ENCODE measurements at places on chromosomes 1 and 21. TPM values are rescaled to one million over a fixed set of nuclear protein-coding genes. Genes with fewer than 3 reads are reported as not detected.
A peak's percentile ranks its signal among the peaks of the same experiment; 100 is the strongest.

The PRAMEF11 gene
- total RNA-seq = not detected

The GALNT2 gene
- total RNA-seq = 29.7 TPM

The PGLYRP4 gene
- total RNA-seq = 0.74 TPM

DNA sequence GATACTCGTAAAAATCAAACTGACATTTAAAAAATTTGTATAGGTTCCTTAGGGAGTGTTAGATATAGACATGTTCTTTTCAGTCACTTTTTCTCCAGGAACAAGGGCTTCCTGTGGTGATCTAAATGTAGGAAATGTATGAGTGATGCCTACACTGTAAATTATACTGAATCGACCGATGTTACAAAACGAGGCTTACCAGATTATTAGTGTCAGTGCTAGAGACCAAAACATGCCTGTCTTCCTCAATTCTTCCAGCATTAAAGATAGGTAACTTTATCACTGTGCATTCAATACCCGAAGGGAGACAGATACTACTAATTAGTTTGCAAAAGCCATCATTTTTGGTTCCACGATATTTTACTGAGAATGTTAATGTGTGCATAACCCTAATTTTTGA is 86.1 kb downstream of the BRINP3 start:
- no peak for DNase-seq

DNA sequence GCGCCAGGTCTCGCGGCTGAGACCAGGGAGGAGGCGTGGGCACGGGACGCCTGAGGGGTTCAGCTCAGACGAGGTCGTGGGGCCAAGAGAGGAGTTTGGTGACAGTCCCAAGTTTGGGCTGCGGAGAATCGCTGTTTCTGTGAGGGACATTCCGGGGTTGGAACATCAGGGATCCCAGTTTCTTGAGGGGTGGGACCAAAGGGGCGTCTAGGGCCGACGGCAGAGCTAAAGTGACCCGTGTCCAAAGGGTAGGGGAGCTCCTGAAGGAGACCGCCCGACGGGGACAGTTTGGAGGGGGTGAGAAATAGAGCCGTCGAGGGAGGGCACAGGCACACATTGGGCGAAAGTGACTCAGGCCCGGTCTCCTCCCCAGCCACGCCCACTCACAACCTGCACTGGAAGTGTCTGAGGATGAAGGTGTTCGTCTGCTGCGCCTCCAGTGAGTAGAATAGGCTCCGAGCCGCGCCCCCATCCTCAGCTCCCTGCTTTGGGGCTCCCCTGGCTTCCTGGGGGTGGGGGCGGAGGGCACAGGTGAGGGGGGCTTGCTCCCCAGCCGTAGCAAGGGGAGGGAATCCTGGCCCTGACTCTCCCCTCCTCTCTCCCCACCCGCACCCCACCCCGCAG is 7.0 kb downstream of the EFNA3 start:
- no peak for DNase-seq

The ATAD3C gene
- 1.1 TPM for total RNA-seq

The CYP4A11 gene
- total RNA-seq = 0.13 TPM

- DNase-seq = no peak
These were observed 16.9 kb downstream of the TCEANC2 start for GRCh38 chr1:54070171-54070837.

DNA sequence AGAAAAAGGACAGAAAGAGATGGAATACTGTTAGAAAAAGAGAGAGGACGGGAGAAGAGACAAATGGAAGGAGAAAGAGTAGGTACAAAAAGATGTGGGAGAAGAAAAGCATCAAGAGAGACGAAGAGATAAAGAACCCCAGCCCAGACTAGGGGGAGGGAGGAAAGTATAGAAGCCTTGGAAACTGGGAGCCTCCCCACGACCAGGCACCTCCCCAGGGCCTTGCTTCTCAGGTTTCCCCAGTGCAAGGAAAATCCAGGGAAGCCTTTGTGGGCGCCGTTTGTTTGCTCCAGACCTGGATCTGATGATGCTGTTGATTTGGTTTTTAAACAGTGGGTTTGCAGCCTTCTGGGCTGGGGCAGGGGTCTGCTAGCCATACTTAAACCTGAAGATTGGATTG is 15.2 kb upstream of the ALX3 start:
- DNase-seq = no peak

The TFAP2E gene
- 0.93 TPM for total RNA-seq

GRCh38 chr21:34122047-34122446 is 48.7 kb downstream of the MRPS6 start:
- no peak for DNase-seq

DNA sequence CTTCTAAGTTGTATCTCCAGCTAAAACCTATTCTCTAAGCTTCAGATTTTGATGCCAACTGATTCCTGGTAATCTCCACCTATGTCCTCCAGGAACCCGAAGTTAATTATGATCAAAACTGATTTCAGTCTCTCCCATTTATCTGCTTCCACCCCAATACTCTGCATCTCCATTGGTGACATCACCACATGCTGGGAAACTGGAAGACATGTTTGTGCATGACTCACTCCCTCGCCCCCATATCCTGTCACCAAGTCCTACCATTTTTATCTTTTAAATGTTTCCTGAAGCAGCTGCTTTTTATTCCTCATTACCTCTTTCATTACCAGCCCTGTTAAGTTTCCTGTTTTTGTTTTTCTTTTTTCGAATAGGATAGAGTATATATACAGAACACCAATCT is 228.5 kb downstream of the LRRC40 start:
- no peak for DNase-seq

- no peak for DNase-seq
These were observed 178.8 kb upstream of the NFIA start for GRCh38 chr1:60903591-60903990.

GRCh38 chr21:17819877-17820229 is 697 bp upstream of the C21orf91 start:
- DNase-seq = no peak

The PYCR2 gene
- 77.2 TPM for total RNA-seq

- DNase-seq = peak; percentile 27
These were observed 76.1 kb downstream of the C21orf91 start for GRCh38 chr21:17742940-17743592.

GRCh38 chr1:15959827-15960446 is 16.0 kb downstream of the ZBTB17 start:
- DNase-seq = no peak

GRCh38 chr1:4593106-4593505 is 61.3 kb upstream of the AJAP1 start:
- no peak for DNase-seq

- DNase-seq = no peak
These were observed 111.8 kb upstream of the ADAR start for GRCh38 chr1:154719586-154720327.

The DNM3 gene
- total RNA-seq = 0.08 TPM

GRCh38 chr1:43199093-43199726 is 27.1 kb downstream of the CFAP57 start:
- peak; percentile 88 for DNase-seq

DNA sequence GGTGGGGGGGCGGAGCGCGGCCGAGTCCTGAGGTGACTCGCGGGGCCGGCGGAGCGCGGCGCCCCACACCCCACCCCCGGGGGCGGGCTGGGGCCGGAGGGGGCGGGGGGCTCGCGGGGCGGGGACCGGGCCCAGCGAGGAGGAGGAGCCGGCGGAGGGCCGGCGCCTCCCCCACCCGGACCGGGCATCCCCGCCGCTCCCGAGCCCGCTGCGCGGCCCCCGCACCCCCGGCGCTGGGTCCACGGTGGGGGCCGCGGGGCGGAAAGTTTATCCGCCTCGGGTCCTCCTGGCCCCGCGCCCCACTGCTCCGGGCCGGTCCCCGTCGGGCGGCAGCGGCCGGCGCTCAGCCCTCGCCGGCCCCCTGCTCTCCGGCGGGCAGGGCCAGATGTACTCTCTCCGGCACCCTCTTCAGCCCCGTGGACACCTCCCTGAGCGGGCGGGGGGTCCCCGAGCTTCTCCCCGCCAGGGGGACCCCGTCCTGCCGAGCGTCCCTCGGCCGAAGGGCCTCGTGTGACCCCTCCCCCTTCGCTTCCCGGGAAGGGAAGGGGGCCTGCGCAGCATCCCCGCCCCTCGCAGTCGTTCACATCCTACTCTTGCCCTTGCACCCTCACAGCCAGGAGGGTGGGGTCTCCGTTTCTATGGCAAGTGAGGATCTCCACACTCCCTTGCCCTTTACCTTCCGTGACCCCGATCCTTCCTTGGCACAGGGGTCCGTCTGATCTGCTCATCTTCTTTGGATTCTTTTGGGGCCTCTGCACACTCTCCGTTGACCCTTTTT is 663 bp downstream of the CAMTA1 start:
- DNase-seq = no peak

The PDPN gene
- not detected for total RNA-seq

DNA sequence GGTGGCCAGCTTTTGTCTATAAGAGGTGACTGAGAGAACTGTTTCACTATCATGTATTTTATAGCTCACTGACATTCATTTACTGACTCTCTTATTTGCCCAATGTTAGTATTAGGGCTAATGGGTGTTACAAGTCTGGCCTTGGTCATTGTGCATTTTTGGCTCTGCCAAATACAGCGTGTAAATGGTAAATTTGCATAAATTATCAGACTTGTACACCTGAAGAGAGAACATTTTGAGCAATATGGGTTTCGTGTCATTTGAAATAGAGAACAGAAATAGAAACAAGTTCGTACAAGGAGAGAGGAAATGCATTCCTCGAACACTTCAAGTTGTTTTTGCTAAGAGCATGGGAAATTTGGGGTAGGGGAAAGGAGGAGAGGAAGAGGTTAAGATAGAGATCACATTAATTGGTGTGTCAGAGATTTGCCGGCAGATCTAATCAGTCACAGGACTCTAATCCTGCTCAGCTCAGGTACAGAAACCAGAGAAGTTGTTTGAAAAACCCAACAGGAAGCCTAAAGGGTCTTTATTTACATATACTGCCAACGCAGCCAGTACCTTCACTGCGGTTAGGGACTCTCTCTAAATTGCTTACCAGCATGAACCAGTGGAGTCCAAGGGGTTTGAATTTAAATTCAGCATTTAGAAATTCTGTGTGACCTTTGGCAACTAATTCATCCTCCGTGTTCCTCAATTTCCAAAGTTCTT is 261.5 kb downstream of the GPATCH2 start:
- peak; percentile 33 for DNase-seq

- no peak for DNase-seq
These were observed 133.2 kb upstream of the BARHL2 start for GRCh38 chr1:90850181-90850897.

DNA sequence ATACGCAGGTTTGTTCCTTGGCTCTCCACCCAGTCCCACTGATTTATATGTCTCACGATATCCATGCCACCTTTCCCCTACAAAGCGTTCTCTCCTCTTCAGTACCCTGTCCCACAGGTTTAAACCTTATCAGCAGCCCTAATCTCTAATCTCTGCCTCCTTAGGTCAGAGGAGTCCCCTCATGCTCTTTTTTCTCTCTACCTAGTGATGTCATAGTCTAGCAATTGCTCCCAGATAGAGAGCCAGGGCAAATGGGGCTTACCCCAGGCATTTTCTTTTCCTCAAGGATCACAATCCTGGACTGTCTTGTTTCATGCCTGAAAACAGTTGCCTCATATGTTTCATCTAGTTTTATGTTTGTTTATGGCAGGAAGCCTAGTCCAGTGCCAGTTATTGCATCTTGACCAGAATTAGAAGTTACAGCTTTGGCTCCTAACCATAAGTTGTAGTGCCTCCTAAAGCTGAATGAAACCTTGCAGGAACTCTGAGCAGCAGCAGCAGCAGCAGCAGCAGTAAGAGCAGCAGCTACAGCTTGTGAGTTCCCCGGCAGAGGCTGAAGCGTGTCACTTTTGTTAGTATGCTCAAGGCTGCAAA is 26.7 kb upstream of the TP53BP2 start:
- no peak for DNase-seq

DNA sequence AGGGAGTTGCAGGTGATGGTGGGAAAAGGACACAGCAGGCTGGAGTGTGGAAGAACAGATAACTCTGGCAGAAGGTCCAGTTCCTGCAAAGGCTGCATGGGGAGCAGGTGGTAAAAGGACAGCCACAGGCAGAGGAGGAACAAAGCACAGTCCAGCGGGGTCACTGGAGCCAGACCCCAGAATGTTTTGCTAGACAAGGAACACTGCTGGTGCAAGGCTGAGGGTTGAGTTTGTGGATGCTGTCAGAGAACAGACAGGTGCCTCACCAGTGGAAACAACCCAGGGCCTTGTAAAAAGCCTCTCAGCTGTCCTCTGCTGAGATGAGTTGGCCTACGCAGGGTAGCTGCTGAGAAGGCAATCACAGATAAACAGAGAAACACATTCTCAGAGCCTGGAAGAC is 101.7 kb downstream of the SSBP3 start:
- DNase-seq = no peak

The CXADR gene
- total RNA-seq = 0.13 TPM

The FCRL5 gene
- 7.8 TPM for total RNA-seq

The COL24A1 gene
- total RNA-seq = 2.4 TPM

- no peak for DNase-seq
These were observed 3.9 kb downstream of the C1QTNF12 start for GRCh38 chr1:1242461-1243265.

DNA sequence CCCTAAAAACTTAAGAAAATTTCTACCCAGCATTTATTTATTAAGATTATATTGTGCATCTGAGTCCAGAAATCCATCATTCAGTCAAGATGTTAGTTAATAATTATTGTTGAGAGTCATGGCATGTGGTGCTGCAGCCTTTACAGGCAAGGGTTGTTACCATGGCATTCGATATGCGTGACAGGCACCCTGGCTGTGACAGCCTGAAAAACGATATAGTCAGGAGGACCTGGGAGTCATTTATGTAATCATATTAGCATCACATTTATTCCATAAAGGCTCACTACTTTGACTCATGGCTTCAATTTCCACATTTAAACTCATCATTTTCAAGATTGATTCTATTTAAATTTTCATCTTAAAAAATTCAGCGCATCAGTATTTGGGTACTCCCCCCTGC is 68.0 kb downstream of the CACHD1 start:
- no peak for DNase-seq

The SFT2D2 gene
- total RNA-seq = 49.0 TPM

DNA sequence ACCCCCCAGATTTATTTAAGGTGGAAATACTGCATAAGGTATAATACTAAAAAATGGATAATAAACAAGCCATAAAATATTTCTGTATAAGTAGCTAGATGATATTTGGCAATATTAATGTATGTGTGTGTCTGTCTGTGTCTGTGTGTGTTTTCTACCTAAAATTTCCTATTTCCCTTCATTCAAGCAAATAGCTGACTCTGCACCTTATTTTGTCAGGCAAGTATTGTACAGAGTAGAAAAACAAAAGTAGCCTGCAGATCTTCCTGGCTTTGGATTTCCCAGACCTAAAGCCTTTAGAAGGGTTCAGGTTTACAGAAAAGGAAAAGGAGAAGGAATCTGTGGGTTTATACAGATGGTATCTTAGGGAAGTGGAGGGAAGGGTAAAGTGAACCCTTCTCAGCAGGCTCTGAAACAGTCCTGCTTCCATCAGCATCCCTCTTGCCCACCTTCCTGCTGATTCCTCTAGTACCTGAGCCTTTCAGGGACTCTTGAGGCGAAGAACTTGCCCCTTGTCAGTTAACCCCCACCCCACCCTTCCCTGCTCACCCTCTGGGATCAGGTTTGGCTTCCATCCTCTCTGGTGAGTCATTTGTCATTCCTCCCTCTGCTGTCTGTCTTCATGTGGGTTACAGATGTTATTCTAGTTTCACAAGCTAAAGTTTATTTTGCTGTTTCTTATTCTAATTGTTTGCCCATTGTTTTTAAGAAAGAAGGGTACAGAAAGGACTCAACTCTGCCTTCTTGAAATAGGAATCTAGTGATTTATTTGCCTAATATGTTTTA is 21.7 kb upstream of the RGS16 start:
- DNase-seq = no peak
